Islet precursor cell (in vitro differentiated cells): ENCODE measurements at places on chromosomes 6 and 20.

GRCh38 chr6:67976486-67976885, 658.6 kb upstream of the ADGRB3 start:
- DNase-seq = no peak

GRCh38 chr6:154937306-154938220, 57.6 kb upstream of the TIAM2 start:
- peak; percentile 75 for DNase-seq

- DNase-seq = no peak
Measured at GRCh38 chr20:41222703-41223102, 85.4 kb downstream of the PLCG1 start.

GRCh38 chr6:6793388-6794250, 205.1 kb downstream of the LY86 start:
- no peak for DNase-seq

- DNase-seq = no peak
Measured at GRCh38 chr20:43243672-43244269, 54.1 kb upstream of the PTPRT start.

- DNase-seq = no peak
Measured at GRCh38 chr6:110517034-110517433, 40.6 kb upstream of the SLC22A16 start.

GRCh38 chr6:18676548-18676947, 289.4 kb downstream of the RNF144B start:
- no peak for DNase-seq

DNA sequence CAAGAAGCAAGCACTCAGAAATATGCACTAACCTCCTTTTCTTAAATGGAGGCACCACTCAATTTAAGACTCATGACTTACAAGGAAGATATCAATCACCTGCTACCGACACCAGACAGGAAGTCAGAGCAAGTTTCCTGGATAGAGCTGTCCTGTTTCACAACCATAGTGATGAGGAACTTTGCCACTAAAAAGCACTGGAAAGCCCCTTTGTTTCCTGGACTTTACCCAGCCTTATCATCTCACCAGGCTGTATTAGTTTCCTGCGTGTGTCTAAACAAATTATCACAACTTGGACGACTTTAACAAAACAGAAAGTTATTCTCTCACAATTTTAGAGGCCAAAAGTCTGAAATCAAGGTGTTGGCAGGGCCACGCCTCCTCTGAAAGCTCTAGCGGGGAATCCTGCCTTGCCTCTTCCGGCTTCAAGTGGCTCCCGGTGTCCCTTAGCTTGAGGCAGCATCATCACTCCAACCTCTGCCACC, 253.8 kb upstream of the STXBP5 start:
- no peak for DNase-seq

GRCh38 chr20:43442282-43442880, 15.3 kb upstream of the SRSF6 start:
- DNase-seq = peak; percentile 68

DNA sequence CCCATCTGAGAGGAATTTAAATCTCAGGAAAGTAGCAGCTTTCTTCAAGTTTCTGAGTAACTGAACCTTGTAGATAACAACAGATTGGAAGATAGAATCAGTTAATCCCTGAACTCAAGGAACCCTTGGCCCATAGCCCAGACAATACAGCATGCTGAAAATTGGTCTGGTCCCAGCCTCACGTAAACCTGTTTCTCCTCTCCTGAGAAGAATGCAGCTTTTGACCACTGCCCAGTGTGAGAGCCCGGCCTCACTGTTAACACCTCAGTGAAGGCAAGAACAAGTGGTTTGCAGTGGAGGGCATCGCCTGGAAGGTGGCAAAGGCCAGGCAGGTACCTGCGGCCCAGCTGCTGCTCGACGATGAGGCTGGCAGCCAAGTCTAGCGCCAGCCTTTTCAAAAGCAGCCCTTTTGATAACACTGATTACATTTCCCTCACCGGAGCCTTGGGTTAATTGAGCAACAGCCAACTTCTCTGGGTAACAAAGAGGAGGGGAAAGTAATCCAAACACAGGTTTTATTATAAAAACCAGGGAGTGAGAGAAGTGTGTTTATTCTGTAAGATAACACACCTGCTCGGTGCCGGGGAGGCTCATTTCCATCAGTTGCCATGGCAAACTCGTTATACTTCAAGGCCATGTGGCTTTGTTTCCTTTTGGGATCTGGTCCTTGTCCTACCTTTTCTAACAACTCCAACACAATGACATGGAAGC, 54.0 kb downstream of the TRAF3IP2 start:
- DNase-seq = peak; percentile 88

- peak; percentile 50 for DNase-seq
Measured at GRCh38 chr6:158714706-158715105, 64.9 kb downstream of the SYTL3 start.

DNA sequence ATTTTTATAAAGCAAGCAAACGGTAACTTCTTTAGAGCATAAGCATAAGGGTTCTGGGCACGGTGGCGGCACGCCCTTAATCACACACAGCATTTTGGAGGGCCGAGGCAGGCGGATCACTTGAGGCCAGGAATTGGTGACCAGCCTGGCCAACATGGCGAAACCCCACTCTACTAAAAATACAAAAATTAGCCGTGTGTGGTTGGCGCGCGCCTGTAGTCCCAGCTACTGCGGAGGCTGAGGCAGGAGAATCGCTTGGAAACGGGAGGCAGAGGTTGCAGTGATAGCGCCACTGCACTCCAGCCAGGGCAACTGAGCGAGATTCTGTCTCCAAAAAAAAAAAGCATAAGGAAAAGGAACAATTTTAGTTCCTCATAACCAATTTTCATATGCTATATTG, 2.6 kb downstream of the SENP6 start:
- DNase-seq = no peak

GRCh38 chr6:53989504-53989903, 121.7 kb upstream of the MLIP start:
- DNase-seq = no peak

GRCh38 chr6:53906842-53907241, 112.0 kb downstream of the LRRC1 start:
- no peak for DNase-seq

DNA sequence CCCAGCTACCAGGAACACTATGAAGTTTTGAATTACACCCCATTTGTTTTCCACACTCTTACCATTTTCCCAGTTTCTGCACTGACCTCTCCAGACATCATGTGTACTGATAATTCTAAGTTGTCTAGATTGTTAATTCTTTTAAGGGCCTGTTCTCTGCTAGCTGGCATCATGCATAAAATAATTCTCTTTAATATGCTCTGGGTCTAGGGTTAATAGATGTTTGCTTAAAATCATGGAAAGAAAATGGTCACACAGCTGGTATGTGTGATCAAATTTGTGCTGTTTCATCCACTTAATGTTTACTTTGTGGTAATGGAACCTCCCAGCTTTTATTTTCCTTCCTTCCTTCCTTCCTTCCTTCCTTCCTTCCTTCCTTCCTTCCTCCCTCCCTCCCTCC, 49.1 kb downstream of the HFE start:
- no peak for DNase-seq

DNA sequence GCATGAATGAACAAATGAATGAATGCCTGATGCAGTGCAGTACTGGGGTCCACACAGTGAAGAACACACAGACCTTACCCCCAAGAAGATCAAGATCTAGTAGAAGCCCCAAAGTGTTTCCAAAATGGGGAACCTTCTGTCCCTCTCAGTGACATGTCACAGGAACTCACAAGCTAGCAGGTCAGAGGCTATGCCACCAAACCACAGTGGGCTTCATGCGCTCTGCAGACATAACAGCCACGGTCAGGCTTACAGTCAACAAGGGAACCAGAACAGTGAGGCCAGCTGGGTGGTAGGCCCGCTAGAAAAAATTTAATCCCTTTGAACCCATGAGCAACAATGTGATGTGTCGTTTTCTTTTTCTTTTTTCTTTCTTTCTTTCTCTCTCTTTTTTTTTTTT, 20.2 kb upstream of the ARFGEF2 start:
- no peak for DNase-seq

DNA sequence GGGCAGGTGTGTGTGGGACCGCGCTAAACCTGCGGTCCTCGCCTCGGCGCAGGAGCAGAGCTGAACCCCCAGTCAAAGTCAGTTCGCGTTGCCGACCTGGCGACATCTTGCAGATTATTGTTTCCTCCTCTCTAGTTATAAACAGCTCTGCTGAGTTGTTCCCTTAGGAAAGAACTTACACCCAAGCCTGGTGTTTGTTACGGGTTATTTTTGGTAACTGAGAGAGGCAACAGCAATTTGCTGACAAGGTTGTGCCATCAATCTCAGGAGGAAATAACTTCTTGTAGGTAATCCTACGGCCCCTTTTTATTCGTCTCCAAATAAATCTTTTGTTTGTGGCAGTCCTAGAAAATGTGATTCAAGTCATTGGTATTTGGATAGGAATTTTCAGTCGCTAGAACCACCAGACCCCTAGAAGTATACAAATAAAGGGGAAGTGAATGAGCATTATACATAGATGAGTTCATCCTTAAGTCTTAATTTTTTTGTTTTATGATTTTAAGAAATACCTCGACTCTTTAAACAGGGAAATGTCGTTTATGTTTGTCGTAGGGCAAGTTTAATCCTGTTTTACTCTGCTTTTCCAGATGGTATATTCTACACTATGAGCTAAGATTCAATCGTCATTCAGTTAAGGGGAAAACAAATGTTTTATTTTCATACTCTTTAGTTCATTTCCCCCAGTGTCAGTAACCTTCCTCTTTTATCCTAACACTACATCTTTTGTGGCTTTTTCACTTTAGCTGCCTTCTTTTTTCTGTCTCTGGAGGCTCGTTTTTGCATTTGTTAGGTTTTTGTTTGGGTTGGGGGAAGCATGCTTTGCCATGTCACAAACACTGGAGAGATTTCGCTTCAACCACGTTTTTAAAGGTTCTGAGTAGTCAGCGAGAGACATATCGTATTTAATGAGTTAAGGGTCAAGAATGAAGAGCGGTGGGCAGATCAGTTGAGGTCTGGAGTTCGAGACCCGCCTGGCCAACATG, 1.2 kb downstream of the PM20D2 start:
- DNase-seq = peak; percentile 59

- DNase-seq = no peak
Measured at GRCh38 chr6:33683576-33684427, 27.7 kb downstream of the UQCC2 start.

GRCh38 chr20:19943061-19943521, 74.1 kb upstream of the NAA20 start:
- peak; percentile 73 for DNase-seq

- no peak for DNase-seq
Measured at GRCh38 chr6:96942676-96943075, 18.1 kb downstream of the KLHL32 start.

- DNase-seq = no peak
Measured at GRCh38 chr6:111576291-111576690, 29.4 kb downstream of the TRAF3IP2 start.

DNA sequence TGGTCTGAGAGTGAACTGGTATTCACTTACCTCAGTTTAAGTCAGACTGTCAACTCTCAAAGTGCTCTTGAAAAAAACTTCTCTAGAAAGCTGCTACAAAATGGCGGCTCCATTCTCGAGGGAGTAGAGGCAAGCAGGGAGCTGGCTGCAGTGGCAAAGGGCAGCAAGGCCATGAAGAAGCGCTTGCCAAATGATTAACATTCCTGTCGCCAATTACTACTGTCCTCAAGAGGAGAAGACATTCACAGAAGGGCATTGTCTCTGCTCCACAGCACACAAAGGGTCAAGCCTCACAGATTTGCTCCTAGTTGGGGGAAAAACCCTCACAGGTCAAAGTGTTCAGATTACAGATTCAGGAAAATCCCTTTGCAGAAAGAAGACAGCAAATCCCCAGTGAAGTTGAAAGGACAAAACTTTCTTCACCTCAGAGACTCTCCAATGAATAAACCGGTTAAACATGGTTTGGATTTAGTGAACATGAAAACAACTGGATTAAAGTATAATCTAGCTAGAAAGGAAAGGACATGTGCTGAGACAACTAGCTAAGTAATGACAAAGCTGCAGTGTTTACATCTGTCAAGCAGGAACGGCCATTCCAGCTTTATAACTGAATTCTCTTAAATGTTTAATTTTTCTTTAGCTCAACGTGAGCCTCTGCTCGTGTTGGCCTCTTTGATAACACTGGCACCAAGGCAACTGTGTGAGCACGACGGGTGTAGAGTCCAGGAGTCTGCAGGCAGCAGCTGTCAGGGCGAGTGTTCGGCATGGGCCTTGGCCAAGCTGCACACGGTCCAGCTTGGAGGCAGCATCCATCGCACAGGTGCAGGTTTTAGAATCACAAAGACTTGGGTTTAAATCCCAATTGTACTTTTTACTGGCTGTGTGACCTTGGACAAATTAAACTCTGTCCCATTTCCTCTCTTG, 37.6 kb downstream of the NR2E1 start:
- DNase-seq = peak; percentile 3
